Stimulated activated CD8-positive, alpha-beta memory T cell treated with anti-CD3 and anti-CD28 coated beads, Interleukin-7, amount 100 ng/mL, for 1 hour (primary cell): ENCODE measurements at places on chromosomes 4 and X.

DNA sequence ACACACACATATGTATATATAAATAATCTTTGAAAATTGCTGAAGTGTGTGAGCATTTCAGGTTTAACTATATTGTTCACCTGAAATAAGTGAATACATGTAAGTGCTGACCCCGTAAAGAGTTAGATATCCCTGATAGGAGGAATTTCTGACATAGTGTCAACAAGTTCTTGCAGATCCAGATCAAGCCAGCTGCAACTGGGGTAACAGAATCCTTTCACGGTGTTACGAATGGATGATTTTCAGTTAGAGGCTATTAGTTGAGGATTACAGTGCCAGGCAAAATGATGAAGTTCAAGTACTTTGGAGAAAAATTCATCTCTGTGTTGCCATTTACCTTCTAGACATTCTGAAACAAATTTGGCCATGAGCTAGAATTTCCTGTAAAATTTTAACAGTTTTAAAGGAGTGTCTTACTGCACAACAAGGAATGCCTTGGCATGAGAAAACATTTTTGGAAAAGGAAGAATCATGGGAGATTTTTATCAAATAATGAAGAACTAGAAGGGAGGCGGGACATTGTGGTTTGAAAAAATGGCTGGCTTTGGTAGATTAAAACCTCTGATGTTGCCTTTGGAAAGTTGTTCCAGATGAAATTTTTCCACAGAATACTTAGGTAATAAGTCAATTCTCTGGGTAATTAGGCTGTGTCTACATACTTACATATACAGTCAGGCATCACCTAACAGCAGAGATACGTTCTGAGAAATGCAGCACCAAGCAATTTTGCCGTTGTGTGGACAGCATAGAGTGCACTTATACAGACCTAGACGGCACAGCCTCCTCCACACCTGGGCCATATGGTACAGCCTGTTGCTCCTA is 84.4 kb upstream of the FAT1 start:
- DNase-seq = no peak

GRCh38 chr4:106624671-106625070 is 256.1 kb upstream of the GIMD1 start:
- no peak for DNase-seq

- no peak for DNase-seq
These were observed 18.0 kb downstream of the NBDY start for GRCh38 chrX:56746996-56747395.

GRCh38 chrX:45001048-45001447 is 128.1 kb downstream of the KDM6A start:
- DNase-seq = no peak

DNA sequence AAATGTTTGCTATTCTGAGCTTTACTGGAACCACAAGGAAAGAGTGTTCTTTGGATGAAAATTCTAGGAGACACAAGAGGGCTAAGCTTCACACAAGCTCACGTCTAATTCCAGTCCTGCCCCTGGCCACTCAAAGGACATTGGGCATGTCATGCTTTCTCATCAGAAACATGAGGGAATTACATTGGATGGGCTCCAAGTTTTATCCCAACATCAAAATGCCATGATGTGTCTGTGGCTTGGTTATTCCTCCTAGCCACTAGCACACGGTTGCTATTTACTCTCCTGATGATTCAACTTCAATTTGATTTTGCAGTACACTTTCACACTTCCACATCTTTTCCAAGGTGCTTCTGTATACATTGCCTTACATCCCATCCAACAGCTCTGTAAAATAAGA is 149.6 kb upstream of the FAM9B start:
- no peak for DNase-seq

DNA sequence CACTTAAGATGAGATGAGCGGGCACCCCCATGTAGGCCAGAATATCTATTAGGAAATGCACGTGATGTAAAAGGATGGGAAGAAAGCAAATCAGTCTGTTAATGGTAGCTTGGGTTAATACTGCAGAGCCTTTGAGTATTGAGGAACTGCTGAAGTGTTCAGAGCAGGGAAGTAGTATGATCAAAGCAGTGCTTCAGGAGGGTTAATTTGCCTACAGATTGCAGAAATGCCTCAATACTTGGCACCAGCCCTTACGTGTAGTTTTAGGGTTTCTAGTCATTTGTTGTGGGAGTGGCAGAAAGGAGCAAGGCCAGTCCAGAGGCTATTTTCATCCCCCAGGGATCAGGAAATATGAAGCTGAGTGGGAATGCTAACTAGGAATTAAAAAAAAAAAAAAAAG is 19.7 kb downstream of the ZFX start:
- no peak for DNase-seq

- DNase-seq = no peak
These were observed 24.1 kb downstream of the PHEX start for GRCh38 chrX:22056235-22056634.

GRCh38 chrX:131262738-131263679 is 26.1 kb downstream of the IGSF1 start:
- no peak for DNase-seq

GRCh38 chr4:82889287-82889686 is 1.7 kb downstream of the SEC31A start:
- no peak for DNase-seq

- DNase-seq = no peak
These were observed 568.1 kb upstream of the DIPK2B start for GRCh38 chrX:45768666-45769236.

DNA sequence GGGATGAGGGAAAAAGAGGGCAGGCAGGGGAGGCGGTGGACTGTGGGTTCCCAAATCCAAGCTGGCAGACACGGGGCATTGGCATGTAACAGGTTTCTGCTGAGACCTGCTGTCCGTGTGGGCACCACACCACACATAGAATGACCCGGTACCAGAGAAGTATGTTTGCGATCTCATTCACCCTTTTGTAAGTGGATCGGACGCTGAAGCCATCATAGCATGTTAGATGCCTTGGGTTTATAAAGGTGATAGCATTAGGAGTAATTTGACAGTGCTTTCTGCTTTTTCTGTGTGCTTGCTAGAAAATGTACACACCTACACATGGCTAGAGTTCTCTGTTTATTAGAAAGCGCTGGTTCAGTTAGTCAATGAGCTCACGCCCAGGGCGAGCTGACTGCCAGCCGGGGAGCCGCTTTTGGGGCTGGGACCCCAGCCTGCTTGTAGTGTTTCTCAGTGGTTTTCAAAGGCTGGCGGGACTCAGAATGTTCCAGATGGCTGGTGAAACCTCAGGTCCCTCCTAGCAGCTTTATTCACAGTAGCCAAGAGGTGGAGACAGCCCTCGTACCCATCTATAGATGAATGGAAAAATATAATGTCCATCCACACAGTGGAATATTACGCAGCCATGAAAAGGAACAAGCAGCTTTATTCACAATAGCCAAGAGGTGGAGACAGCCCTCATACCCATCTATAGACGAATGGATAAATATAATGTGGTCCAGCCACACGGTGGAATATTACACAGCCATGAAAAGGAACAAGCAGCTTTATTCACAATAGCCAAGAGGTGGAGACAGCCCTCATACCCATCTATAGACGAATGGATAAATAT is 579 bp downstream of the IL3RA start:
- no peak for DNase-seq

- DNase-seq = no peak
These were observed 67.2 kb upstream of the BRWD3 start for GRCh38 chrX:80876877-80877276.

- no peak for DNase-seq
These were observed 5.5 kb upstream of the IRAK1 start for GRCh38 chrX:154025230-154025629.

- DNase-seq = no peak
These were observed 64.0 kb downstream of the KCNIP4 start for GRCh38 chr4:21884615-21885014.

GRCh38 chr4:93693141-93693540 is 135.4 kb upstream of the ATOH1 start:
- no peak for DNase-seq

DNA sequence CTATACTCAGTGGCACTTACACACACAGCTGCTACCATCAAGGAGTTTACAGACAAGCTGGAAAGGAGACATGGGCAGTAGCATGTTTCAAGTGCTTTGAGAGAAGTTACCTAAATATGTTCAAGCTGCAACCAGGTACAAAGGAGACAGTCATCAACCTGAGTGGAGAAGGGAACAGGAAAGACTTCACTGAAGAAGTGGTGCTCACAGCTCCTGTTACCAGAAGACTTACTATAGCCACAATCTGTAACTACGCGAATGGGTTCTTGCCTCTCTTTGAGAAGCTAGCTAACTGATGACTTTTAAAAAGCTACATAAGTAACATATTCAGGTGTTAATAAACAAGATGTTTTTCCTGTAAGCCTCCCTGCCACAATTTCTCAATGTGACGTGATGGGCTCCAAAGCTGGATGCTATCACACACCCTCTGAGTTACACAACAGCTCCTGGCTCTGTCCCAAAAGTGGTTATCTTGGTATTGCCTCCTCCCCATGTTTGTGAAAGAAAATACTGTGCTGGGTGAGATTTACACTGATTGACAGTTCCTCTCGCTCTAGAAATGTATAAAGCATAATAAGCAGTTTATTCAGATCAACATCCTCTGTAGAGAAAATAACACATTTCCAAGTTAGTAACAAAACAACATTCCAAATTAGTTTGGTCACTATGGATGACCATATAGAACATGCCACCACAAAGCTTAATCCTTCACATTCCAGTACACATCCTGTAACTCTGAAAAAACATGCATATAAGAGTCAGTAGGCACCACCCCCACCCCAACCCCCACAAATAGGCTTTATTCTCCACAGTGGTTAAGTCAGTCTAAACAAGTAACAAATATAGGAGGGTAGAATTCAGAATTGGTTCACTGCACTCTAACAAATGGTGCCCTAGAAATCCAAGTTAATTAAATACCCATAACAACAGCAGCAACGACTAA is 81.8 kb downstream of the FRYL start:
- no peak for DNase-seq

- DNase-seq = no peak
These were observed 22.5 kb downstream of the ENPEP start for GRCh38 chr4:110498420-110498819.

- DNase-seq = no peak
These were observed 114.8 kb downstream of the HMX1 start for GRCh38 chr4:8756816-8757215.

DNA sequence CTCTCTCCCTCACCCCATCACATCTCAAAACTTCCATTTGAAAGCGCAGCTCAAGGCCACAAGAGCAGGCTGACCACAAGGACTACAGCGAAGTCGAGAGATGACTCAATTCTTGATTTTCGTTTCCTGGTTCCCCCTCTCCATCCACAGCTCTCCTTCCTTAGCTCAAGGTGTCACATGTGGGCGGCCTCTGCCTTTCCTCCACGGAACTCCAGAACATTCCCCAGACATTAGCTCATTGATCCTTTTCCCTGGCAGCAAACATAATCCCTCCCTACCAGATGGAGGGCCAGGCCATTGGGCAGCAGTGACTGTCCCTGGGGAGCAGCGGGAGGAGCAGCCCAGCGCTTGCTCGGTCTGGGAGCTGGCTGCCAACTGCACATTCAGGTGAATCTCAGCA is 56.3 kb downstream of the CCDC149 start:
- DNase-seq = no peak

GRCh38 chr4:99091216-99091575 is 2.6 kb upstream of the ADH5 start:
- DNase-seq = no peak

DNA sequence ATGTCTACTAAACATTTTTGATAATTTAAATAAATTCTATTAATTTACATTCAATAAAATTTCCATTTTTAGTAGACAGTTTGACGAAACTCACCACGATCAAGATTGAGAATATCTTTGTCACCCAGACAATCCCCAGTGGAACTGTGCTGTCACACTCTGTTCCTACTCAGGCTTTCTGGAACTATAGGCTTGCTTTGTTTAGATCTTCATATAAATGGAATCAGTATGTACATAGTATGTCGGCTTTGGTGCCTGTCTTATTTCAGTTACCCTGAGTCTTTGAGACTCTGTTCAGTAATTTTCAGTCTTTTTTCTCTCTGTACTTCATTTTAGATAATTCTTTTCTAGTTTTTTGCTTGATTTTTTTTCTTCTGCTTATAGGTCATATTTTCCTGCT is 163.5 kb upstream of the EMCN start:
- DNase-seq = no peak

GRCh38 chr4:118950929-118951570 is 62.4 kb downstream of the SYNPO2 start:
- no peak for DNase-seq

DNA sequence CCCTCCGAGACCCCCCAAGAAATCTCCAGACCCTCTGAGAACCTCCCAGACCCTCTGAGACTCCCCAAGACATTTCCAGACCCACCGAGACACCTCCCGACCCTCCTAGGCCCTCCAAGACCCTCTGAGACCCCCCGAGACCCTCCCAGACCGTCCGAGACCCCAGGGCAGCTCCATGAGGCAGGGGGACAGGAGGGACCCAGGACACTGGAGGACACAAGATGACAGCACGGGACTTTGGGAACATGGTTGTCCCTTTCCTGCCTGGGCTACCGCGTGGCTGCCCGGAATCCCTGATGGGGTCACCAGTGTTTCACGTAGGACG is 10.3 kb downstream of the CTBP1 start:
- no peak for DNase-seq

DNA sequence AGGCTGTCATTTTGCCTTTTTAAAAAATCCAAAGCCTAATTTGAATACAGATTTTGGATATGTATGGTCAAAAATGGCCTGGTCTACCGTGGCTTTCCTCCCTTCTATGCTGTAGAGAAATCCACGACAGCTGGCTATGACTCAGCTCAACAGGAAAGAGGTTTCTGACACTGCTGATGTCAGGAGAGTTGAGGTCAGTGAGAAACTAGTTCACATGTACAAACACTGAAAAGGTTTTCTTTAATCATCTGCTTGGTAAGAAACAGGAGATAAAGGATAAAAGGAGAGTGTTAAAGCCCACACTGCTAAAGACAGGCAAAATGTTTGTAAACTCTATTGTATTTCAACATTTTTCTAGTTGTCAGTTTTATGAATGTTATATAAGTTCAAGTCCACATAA is 113.9 kb downstream of the NYX start:
- no peak for DNase-seq

- no peak for DNase-seq
These were observed 17.6 kb downstream of the FGFBP1 start for GRCh38 chr4:15920723-15921591.

DNA sequence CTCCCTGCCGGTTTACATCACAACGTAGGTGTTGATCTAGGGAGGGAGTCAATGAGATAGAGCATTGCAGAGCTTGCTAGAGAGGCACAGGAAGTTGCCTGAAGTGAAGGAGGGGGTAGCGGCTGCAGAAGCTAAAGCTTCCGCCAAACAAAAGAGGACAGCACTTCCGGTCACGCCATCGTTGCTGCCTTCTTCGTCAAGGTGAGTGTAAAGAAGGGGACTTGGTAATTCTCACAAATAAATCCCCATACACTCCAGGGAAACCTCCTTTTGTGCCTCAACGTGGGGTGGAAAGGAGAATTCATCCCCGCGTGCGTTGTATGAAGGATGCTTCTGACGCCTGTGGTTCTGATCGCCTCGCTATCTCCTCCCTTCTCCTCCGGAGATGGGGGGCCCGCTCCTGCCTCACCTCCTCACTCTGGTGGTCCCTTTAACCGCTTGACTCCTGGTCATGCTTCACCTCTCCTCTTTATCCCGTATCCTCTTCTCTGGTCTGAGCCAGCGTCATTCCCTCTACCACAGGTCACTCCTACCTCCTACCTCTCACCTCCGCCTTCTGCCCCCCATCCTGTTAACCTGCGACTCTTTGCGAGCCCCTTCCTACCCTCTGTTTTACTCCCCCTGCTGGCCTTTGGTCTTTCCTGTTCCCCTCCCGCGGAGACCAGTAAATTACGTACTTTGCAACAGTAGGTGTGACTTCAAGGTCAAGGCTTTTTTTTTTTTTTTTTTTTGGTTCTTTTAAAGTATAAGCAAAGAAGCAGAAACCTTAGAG is 59.9 kb downstream of the GSPT2 start:
- peak; percentile 21 for DNase-seq

- DNase-seq = no peak
These were observed 66.5 kb downstream of the EFNB1 start for GRCh38 chrX:68895341-68895755.
